ENCODE measurements at places on chromosomes 12 and 14. TPM values are rescaled to one million over a fixed set of nuclear protein-coding genes. Genes with fewer than 3 reads are reported as not detected.

SERPINA12 gene
- not detected for total RNA-seq

DEPDC4 gene
- total RNA-seq: 1.7 TPM

GPRC5D gene
- not detected for total RNA-seq

DYNC1H1 gene
- 609 TPM for total RNA-seq

ASCL4 gene
- not detected for total RNA-seq

SPX gene
- total RNA-seq: 0.38 TPM

CLEC4A gene
- not detected for total RNA-seq

GRIP1 gene
- total RNA-seq: 0.96 TPM

CCDC175 gene
- total RNA-seq: not detected

OVCH1 gene
- under 0.01 TPM for total RNA-seq

CDCA3 gene
- 29.7 TPM for total RNA-seq

SP1 gene
- total RNA-seq: 27.8 TPM

DCN gene
- 321 TPM for total RNA-seq

C1QL4 gene
- 0.38 TPM for total RNA-seq

LYZ gene
- total RNA-seq: under 0.01 TPM

SYT1 gene
- 5.8 TPM for total RNA-seq

CBLN3 gene
- 1.5 TPM for total RNA-seq

PAPLN gene
- 6.5 TPM for total RNA-seq

GALNT16 gene
- total RNA-seq: 2.5 TPM

TAS2R31 gene
- 5.6 TPM for total RNA-seq

IAPP gene
- total RNA-seq: not detected

NOP9 gene
- 34.7 TPM for total RNA-seq
